ENCODE measurements at places on chromosomes 5 and 9. TPM values are rescaled to one million over a fixed set of nuclear protein-coding genes. Genes with fewer than 3 reads are reported as not detected.

The PFN3 gene
- not detected for total RNA-seq

GRCh38 chr9:106868087-106868486 is 5.1 kb downstream of the ZNF462 start:
- no peak for DNase-seq

DNA sequence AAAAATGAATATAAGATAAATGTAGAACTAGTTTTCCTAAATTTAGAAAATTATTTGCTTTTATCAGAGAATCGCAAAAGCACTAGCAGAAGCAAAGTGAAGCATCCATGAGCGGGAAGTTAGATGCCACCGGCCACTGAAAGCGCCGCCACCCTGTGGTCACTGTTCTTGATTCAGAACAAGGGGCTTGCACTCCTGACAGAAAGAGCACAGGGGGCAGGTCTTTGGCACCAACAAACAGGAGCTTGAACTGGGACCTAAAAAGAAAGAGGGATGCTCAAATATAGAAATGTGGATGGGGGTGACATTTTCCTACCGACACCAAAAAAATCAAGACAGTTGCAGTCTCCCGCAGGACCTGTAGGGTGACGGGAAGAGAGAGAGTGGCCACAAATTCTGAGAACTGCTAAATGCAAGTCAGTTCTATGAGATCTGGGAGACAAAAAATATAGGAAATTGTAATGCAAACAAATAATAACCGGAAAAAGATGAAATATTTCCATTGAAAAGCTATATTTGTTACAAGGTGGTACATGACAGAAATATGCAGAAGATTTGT is 144.3 kb downstream of the CDH12 start:
- DNase-seq = no peak

The SLC4A9 gene
- total RNA-seq = not detected

- DNase-seq = no peak
Measured at GRCh38 chr9:108434502-108434901, 421.3 kb downstream of the ACTL7B start.

DNA sequence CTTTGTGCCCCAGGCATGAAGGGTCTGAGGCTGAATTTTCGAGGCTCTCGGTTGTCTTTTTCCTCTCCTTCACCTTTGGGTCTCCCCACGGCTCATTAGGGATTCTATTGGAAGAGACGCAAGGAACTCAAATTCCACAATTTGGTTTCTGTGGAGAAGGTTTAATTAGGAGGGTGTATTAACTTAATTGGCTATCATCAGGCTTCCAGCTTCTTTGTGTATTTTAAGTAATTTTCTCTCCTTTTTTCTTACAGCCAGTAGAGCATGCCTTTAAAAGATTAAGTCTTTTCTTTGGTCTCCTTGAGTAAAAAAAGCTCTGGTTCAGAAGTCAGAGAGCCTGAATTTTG is 115.4 kb downstream of the PDZD2 start:
- DNase-seq = no peak

DNA sequence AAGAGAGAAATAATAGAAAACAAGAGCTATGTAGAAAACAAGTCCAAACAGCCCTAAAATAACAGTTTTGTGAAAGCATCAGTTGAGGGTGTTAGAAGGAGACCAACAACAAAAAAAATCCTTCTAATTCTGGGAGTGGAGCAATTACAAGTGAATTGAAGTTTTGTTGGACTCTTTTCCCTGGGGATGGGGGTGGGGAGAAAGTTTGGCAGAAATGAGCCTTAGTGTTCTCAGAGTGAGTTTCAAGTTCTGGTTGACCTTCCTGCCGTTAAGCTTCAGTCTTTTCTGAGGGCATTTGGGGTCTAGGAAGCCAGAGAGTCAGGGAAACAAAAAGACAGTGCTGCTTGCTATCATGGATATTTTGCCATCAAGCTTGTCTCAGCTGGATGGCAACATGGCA is 106.3 kb upstream of the TRIM32 start:
- DNase-seq = no peak

DNA sequence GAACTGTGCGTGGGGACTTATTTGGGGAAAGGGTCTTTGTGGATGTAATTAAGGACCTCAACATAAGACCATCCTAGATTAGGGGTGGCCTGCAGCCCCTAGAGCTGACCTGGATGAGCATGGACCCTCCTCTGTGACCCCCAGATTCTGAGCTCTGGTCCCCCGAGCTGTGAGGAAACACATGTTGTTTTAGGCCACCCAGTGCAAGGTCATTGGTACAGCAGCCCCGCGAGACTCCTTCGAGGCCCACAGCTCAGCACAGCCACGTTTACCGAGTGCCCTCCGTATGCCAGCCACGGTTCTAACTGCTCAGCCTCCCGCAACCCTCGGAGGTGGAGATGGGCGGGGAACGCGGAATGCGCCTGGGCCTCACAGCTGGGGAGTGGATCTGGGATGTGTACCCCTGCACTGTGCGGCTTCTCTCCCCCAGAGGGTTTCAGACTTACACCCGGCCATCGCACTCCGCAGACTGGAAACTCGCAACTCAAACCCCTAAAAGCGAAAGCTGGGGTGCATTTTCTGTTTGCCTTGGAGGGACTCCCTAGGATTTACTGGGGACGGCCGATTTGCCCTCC is 4.5 kb upstream of the GPSM1 start:
- DNase-seq = no peak

The TSLP gene
- total RNA-seq = 0.59 TPM

The PITX1 gene
- 1.1 TPM for total RNA-seq

GRCh38 chr5:88708021-88708420 is 175.0 kb downstream of the MEF2C start:
- DNase-seq = no peak

DNA sequence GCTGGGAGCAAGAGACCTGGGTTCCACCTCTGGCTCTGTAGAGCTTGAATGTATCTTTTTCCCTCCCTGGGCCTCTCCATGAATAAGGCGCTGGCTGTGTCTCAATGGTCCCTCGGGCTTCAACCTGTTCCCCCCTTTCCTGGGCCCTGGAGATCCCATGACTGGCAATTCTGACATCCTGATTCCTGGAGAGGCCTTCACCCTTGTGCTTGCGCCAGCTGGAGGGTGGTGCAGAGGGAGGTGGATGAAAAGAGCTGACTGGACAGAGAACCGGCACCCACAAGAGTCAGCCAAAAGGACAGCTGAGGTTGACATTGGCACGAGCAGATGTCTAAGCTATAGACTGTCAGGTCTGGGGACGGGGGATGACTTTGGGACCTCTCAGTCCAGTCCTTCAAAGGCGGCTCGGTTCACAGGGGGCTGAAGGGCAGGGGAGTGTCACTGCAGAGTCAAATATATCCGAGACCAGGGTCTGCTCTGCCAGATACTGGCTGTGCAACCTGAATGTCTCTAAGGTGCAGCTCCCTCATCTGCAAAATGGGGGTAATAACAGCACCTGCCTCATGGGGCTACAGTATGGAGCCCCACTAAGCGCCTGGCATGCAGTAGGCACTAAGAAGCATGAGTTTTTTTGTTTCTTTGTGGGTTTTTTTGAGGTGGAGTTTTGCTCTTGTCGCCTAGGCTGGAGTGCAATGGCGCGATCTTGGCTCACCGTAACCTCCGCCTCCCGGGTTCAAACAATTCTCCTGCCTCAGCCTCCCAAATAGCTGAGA is 13.8 kb downstream of the DNM1 start:
- DNase-seq = no peak

DNA sequence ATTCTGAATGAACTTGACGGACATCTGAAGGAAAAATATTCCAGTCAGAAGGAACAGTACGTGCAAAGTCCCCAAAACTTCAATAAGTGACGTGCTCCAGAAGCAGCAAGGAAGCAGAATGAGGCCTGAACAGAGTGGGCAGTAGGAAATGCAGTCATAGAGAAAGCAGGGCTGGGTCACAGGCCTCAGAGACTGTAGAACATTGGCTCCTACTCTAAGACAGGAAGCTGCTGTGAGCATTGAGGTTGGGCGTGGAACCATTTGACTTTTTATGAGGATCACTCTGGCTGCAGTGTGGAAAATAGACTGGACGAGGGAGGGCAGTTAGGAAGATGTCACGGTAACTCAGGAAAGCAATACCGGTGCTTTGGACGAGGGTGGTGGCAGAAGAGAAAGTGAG is 64.0 kb downstream of the DOCK8 start:
- no peak for DNase-seq

The KIF4B gene
- not detected for total RNA-seq

DNA sequence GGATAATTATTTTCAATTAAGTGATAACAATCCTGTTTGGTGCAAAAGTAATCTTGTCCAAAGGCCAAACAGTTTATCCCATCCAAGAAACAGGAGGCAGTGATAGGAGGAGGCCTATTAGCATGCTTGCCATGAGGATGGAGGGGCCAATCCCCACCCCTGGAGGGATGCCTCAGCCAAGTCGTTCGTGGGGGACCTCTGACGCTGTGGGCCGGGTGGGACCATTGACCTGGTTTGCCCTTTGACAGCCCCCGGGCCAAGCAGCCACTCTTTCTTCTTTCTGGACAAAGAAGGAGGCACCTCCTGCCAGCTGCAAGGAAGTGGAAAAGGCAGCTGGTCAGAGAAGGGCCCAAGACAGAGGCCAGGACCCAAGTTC is 39.5 kb upstream of the GRHPR start:
- DNase-seq = no peak

- DNase-seq = no peak
Measured at GRCh38 chr5:150209099-150209635, 19.3 kb downstream of the SLC6A7 start.

DNA sequence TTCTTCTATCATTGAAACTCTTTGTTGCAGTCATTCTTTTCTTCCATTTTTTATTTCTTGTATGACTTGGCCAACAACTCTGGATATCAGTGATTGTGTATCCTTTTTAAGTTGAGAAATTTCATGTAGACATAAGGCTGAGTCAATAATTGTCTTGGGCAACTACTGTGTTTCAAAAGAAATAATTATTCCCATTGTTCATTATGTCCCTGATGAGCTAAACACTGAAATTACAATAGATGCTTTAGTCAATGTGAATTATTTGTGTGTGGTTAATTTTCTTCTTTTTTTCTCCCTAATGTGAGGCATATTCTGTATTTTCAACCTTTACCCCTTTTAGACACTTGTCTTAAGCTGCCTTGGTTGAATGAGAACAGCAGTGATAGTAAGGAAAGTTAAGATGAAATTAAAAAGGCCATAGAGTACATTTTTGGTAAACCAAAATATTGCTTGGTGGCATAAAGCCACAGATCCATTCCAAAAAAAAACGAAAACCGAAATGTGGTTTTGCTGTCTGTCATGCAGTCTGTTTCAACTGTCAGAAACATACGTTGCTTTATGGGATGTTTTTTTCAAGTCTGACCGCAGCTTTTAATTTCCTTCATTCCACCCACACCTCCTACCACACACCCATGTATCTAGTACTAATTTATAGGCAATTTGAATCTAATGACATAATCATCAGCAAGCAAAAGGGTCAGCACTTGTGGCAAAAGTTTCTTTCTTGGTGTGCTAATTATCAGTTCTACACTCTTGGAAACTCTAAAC is 21.1 kb downstream of the TLE4 start:
- no peak for DNase-seq

GRCh38 chr9:8062459-8062858 is 262.9 kb upstream of the DMAC1 start:
- DNase-seq = no peak

The SAXO1 gene
- 0.10 TPM for total RNA-seq

The EGFL7 gene
- total RNA-seq = 29.0 TPM

GRCh38 chr5:98458726-98459125 is 314.7 kb upstream of the RGMB start:
- DNase-seq = no peak

DNA sequence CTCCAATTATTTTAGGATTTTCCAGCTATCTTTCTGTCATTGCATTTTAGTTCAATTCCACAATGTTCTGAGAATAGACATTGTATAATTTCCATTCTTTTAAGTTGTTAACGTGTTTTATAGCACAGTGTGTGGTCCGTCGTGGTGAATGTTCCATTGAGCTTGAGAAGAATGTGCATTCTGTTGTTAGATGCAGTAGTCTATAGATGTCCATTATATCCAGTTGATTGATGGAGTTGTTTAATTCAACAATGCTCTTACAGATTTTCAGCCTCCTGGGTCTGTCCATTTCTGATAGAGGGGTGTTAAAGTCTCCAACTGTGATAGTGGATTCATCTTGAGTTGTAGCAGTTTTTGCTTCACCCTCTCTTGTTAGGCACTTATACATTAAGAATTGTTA is 1587.7 kb upstream of the NUDT12 start:
- no peak for DNase-seq

DNA sequence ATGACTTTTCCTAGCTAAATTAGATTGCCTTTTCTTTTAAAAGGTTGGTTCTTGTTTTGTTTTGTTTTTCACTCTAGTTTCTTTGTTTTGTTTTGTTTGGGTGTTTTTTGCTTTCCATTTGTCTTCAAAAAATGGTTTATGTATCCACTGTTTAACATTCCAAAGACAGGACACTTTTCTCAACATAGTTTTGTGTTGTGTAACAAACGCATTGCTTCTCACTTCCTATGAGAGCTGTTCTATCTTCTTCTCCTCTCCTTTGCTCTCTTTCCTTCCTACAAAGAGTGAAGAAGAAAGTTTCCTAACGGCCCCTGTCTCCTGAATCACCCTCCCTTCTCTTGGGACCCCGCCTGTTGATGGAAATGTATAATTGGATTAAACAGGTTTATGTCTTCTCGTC is 539.7 kb downstream of the ACTL7B start:
- no peak for DNase-seq

The CDH12 gene
- 4.8 TPM for total RNA-seq

DNA sequence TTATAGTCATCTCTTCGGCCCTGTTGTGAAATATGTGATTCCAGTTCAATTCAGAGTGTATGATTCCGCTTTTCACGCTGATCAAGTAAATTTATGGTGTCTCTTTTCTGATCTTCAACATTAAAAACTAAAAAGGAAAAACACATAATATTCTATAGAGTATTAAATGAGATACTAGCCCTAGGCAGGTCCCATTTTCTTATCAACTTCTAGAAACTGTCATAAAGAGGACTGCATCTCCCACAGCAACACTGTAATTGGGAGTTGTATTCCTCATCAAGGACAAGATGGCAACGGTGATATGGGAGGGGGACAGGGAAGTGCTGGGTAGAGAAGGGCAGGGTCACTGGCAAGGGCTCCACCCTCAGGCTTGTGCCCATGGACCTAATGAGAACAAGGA is 71.6 kb downstream of the GOLM1 start:
- DNase-seq = no peak

- DNase-seq = peak; percentile 77
Measured at GRCh38 chr5:96661855-96662724, at the start of gene CAST. CAST (plus strand) TSS chr5:96662376; CDS start chr5:96662423, 47 bp downstream.

GRCh38 chr9:76898786-76899185 is 7.1 kb downstream of the PRUNE2 start:
- no peak for DNase-seq

DNA sequence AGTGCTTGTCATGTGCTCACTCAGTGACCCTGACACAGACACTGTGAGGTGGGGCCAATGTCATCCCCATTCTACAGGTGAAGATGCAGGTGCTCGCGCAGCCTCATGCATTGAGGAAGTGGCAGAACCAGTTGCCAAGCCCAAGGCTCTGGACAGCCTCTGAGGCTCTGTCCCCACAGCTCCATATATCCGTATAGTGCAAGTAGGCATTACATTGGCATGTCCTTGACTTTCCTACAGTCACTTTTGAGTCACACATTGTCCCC is 58.8 kb upstream of the ANGPTL2 start:
- DNase-seq = no peak

The LOX gene
- total RNA-seq = 170 TPM
